Amniotic epithelial cell (primary cell): ENCODE measurements at places on chromosomes 7 and 10.

GRCh38 chr10:77279207-77279606 is 358.4 kb downstream of the KCNMA1 start:
- DNase-seq: peak; percentile 43

DNA sequence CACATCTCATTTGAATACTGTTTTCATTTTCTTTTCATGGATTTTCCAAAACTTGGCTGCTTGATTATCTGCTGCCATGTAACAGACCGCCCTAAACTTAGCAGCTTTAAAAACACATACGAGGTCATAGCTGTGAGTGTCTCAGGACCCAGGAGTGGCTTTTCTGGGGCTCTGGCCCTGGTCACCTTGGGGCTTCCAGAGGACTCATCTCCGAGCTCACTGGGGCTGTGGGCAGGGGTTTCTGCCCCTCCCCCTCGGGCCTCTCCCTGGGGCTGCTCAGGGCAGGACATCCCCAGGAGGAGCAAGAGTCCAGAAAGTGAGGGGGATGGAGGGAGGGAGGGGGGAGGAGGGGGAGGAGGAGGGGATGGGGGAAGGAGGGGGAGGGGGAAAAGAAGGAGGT is 77.0 kb downstream of the NKX6-2 start:
- no peak for DNase-seq

DNA sequence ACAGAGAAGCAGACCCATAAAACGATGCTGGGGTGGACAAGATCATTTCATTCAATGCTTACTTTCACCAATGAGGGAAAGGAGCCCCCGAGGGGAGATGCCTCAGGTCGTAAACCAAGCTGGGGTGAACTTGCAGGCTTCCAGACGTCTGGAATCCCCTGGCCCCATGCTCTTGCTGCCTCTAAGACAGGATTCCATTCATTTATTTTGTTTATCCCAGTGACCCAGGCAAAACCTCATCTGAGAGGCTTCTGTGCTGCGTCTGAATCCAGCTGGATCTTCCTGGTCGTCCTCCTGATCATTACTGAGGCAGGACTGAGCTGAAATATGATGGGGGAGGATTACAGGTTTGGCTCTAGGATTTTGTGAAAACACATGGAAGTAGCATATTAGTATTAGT is 182.9 kb downstream of the MYOF start:
- DNase-seq: no peak

DNA sequence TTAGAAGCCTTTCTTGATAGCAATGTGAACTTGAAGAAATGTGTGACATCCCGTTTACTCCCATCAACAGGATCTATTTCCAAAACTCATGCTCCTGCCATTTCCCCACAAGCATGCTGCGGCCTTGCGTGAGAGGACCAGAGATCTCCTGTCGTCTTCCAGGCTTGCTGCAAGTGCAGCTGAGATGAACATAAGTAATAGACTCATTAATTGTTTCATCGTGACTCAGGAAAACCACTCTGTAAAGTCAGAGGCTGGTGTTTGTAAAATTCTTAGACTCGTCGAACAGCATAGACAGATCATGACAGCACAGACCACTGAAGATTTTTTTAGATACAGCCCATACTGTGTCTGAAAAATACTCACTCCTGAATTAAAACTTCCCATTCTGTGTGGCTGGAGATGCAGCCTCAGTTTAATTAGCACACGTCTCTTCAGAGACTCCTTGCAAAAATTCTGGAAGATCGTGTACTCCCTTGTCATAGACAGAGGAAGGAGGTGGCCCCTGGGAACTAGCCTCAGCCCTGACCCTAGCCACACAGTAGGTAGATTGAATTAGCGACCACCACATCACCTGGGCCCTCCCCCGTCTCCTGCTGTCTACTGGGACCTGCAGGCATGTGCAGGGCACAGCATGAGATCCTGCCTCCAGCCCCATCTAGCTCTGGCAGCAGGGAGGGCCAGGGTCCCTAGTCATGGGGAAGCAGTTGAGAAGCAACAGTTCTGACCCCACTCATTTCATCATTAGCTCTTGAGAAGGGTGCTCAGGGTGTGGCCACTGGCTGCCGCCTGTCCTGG is 226.0 kb downstream of the CELF2 start:
- no peak for DNase-seq

GRCh38 chr7:159212226-159212625 is 67.6 kb upstream of the VIPR2 start:
- DNase-seq: no peak

GRCh38 chr7:90701771-90702170 is 105.7 kb downstream of the CDK14 start:
- DNase-seq: no peak

GRCh38 chr10:49488056-49488717 is 50.7 kb downstream of the ERCC6 start:
- peak; percentile 17 for DNase-seq

DNA sequence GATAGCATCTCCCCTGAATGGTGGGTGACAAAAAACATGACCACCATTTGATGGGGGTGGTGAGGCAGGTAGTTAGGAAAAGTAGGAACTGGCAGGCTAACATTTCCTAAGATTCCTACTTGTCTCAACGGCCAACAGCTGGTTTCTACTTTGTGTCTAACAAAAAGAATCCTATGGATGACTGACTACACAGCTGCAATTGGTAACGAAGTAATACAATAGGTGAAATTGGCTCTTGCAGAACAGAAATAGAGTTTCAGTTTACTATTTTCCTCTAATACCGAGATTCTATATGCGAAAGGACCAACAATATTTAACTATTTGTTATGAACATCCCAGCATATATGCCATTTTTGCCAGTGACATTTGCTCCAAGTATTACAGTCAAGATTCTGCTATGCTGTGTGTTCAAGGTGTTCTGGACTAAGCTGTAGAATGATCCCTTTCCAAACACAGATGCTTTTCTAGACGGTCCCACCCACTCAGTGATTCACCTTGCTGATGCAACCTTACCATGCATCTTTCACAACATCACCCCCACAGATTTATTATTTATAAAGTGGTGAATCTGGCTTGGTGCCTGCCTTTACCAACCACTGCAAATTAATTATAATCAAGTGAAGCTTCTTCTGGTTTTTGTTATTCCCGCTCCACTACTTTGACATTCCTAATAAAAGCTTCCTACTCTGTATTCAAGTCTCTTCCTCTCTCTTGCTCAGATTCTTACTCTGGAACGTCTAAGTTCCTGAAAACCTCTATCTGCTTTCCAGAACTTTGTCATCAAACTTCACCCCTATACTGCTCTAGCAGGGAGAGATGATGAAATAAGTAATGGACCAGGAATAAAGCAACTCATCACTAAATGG is 16.8 kb downstream of the BBIP1 start:
- DNase-seq: peak; percentile 93

- no peak for DNase-seq
These were observed 5.3 kb downstream of the TCAF1 start for GRCh38 chr7:143896667-143897066.

DNA sequence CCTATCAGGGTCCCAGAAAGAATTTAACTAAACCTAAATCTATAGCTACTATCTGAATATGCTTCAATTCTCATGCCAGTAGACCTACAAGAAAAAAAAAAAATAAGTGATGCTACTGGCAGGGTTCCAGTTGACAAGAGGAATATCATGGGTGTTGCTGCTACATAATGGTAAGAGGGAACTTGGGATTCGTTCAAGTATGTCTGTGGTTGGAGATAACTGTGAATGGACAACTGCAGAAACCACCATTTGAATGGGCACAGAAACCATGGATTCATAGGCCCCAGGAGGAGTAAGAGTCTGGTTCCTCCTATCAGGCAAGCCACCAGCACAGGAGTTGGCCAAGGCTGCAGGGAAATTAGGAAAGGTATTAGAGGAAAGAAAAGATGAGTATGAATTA is 287.6 kb upstream of the HGF start:
- DNase-seq: peak; percentile 74

GRCh38 chr10:112491144-112491543 is 44.1 kb downstream of the VTI1A start:
- peak; percentile 32 for DNase-seq
